ENCODE measurements at places on chromosomes 4 and X.

- no peak for DNase-seq
These were observed 410.3 kb upstream of the PPP1R2C start for GRCh38 chrX:43188296-43188695.

DNA sequence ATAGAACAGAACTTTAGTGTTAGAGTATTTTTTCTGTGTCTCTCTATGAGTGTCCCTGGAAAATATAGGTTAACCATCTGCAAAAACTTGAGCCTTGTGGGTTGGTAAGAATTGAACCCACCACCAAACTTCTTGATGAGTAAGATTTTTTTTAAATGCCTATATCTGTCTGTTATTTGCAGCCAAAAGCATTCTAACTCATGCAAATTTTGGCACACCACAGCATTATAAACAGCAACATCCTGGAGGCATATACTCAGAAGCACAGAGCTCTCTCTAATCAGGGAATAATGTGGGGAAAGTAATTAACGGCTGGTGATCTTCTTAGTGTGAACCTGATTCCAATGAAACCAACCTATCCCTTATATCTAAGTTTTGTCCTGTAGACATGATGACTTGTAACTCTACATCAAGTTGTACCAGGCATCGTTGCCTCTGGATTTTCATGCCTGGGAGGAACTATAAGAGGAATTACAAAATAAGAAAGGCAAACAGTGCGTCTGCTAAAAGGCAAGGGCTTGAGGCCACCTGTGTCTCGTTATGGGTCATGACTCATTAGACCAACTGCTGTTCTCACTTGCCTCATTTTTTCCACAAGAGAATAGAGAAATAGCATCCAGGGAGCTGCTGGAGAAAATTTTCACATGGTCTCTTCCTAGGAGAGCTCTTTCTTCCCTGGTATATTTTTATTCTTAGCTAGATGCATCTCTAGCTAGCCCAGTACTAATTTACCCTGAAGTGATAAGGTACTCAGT, 202.4 kb downstream of the CHIC2 start:
- DNase-seq, result no peak

DNA sequence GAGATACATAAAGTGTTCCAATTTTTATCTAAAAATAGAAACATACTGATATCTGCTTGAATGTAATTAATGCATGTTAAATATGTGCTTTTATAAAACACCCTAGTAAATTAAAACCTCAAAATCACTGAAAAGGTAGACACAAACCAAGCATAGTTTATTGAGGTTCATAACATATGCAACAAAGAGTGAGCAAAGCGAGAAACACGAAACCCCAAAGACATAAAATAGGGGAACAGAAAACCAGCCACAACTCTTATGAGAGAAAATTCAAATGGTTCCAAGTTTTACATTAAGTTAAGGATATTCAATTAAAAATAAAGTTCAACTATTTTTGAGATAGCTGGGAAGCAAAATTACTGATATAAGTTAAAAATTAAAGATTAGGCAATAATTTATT, 336.4 kb upstream of the AGA start:
- no peak for DNase-seq

GRCh38 chr4:169399976-169400767, 129.4 kb upstream of the SH3RF1 start:
- DNase-seq, result no peak

GRCh38 chr4:169634975-169635374, 14.6 kb downstream of the CLCN3 start:
- DNase-seq, result no peak
